ENCODE measurements at places on chromosomes 13 and 19. TPM values are rescaled to one million over a fixed set of nuclear protein-coding genes. Genes with fewer than 3 reads are reported as not detected.

DNA sequence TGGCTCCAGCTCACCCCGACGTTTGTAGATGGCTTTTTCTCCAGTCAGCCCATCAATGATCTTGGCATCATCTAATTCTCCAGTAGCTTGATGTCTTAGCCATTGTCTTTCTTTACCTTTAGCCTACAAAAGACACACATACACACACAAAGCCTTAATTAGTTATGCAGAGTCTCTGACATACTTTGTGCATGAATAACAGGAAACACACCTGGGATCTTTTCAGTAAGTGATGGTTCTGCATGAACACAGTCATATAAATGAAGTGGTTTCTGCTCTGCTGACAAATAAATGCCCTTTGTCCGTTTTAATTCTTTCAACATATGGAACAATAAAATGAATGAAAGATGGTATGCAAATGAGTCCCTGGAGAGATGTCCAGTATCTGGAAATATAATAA, 133.3 kb downstream of the RGCC start:
- no peak for DNase-seq

GRCh38 chr13:94623316-94623715, 21.7 kb downstream of the GPR180 start:
- DNase-seq, result no peak

- no peak for DNase-seq
These were observed 74.3 kb upstream of the ATP12A start for GRCh38 chr13:24605923-24606372.

DNA sequence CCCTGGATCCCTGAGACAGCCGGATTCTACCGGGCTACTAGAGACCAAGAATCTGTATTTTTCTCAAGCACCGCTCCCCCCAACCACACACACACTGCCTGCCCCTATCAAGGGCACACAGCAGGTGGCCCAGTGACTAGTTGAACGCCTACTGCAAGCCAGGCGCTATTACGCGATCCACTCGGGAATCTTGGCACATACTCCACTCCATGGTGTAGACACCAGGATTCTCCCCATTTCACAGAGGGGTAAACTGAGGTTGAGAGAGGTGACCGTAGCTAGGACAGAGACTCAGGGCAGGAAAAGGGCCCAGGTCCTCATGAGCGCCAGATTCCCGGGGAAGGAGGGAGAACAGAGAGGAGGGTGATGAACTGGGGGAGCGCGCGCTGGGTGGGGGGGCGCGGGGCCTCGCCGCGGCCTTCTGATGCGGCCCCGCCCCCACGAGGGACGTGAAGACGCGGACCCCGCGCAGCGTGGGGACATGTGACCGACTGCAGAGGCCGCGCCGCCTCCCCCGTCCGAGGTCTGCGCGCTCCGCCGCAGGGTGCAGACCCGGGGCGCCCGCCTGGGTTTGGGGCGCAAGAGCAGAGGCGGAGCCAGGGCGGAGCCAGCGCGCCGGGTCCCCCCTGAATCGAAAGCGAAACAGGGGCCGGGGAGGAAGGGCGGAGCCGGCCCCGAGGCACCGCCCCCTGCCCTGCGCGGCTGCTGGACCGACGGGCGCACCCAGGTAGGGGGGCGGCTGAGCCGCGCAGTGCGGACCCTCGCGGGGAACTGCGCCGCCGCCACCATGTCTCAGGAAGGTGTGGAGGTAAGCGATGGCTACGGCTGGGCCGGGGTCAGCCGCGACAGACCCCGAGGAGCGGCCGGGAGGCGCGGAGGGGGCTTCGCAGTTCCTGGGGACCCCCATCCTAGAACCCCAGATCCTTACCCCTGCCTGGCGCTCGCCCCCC, at the start of gene SHFL:
SHFL (plus strand) TSS at position 677 of the 950 bp plus-strand sequence; CDS start at position 788, 111 bp downstream.
- DNase-seq, result peak; percentile 87

The R3HDM4 gene
- total RNA-seq, result 88.7 TPM

Measured in natural killer cell (primary cell).